ENCODE measurements at places on chromosomes 12 and 14. TPM values are rescaled to one million over a fixed set of nuclear protein-coding genes. Genes with fewer than 3 reads are reported as not detected.

FBLN5 gene
- total RNA-seq = 0.58 TPM

GRCh38 chr12:113940357-113941207 lies 25.5 kb downstream of the RBM19 start:
- no peak for DNase-seq

SIX6 gene
- total RNA-seq = not detected

GRCh38 chr14:33652566-33653307 lies 298.1 kb downstream of the EGLN3 start:
- no peak for DNase-seq

DNA sequence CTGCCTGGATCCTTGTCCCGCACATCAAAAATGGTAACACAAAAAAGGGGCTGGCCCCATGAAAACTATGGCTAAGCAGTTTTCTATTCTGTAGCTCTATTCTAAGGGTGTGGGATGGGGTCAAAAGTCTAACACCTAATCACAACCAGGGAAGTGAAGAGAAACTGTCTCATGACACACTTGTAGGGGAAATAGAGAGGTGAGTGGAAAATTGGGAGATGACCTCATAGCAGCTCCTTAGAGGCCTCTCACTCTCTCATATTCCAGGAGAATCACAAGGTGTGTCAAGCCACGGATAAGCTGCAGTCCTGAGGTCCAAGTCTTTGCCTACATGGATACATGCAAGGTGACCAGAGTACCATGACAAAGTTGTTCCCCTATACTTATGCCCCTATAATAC lies 10.7 kb downstream of the KLHL28 start:
- no peak for DNase-seq

DNA sequence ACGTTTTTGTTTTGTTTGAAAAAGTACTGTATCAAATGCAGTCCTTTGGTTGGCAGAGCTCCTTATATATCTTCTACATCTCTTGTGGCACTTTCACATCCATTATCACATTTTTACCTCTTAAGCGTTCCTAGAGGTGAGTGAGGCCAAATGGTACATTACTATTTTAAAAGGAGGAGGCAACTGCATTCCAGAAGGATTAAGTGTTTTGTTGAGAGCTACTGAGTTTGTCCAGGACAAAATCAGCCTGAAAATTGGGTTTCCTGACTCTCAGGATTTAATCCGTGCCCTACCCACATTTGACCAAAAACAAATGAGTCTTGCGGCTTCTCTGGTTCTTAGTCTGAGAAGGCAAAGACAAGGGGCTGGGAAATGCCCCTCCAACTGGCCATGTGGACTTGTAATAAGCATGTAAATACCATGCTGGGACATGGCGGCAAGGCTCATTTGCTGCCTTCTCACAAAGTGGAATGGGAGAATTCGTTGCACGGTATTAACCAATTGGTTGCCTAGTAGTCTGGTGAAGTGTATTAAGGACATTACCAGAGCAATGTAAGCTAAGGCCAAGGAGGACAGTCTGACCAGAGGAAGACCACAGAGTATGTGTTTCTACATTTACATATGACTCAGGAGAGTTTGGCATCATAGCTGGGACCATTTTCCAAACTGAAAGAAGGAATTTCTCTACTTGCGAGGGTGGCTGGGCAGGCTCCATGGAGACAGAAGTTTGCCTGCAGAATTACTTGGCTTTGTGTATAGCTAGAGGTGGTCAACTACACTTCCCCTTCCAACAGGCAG lies 175.8 kb upstream of the PLXNC1 start:
- DNase-seq = no peak

- peak; percentile 10 for DNase-seq
Measured at GRCh38 chr12:19397534-19397933, 41.8 kb upstream of the AEBP2 start.

GRCh38 chr14:96934638-96935330 lies 137.6 kb downstream of the VRK1 start:
- DNase-seq = no peak

GNB3 gene
- total RNA-seq = 1.8 TPM

YLPM1 gene
- total RNA-seq = 25.1 TPM

DNA sequence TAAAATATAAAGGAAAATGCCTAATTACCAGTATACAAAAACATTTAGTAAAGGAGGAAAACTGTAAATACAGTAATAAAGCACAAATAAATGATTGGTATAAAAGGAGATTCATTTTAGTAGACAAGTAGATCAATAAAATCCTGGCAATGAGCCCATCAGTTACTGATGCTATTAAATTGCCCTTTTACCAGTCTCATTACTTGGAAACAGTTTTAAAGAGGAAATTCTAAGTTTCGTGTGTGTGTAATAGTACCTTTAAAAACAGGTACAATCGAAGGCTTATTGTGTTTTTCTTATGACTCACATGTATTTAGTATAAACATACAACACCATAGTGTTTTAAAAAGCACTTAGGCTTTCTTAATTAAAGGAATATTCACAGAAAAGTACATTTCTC lies 46.4 kb upstream of the SYT10 start:
- DNase-seq = peak; percentile 67

FLVCR2 gene
- total RNA-seq = 1.8 TPM

DNA sequence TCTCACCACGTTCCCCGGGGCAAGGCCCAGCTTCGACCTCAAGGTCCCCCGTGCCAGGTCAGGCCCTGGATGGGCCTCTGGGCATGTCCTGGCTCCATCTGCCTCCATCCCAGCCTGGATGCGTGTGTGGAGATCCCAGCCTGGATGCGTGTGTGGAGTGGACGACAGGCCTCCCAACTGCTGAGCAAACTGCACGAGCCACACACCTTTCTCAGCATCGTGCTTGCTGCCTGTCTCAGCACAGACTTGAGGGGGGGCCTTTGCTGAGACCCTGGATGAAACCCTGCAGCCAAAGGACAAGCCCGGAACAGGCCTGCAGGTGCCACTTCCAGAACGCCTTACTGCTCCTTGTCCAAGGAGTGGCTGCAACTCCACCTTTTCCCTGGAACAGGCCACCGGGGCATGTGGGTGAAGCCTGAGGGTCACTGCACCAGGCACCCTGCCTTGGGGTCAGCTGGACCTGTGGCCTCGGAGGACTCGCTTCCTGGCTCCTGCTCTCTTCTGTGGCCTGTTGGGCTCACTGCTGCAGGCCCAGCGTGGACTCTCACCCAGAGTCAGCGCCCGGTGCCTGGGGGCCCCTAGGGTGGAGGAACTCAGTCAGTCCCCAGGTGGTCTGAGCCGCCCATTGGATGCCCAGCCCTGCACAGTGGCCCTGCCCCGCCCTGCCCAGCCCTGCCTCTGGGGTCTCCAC lies 176.0 kb downstream of the KIF26A start:
- DNase-seq = no peak

DNA sequence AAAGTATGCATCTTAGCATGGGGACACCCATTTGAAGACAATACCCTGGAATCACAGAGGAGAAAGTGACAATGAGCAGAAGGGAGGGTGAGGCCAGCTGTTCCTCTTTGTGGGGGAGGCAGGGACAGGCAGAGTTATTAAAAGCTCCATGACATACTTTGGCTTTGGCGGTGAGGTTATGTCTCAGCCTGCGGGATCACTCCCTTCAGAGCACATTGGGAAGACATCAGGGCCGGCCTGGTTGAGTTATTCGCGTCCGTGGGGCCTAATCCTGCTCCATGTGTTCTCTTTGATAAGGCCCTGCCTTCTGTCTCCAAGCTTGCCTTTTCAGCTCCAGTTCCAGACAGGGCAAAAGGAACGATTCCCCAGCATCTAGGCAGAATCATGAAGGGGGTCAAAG lies 98.8 kb upstream of the NTF3 start:
- no peak for DNase-seq

DNA sequence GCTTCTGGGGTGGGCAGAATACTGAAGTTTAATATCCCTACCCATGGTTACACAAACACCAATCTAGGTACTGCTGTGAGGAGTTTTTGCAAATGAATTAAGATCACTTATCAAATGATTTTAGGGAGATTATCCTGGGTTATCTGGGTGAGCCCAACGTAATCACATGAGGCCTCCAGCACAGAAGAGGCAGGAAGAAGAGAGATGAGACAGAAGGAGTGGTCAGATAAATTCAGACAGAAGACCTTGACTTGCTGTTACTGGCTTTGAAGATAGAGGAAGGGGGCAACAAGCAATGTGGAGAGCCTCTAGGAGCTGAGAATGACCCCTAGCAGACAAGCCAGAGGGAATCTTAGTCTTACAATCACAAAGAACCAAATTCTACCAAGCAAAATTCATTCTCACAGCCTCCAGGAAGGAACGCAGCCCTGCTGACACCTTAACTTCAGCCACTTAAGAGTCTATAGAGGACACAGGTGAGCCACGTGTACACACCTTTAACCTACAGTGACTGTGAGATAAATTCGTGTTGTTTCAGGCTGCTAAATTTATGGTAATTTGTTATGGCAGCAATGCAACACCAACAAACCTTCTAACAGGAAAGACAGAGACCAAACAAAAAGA lies 49.4 kb downstream of the FERMT2 start:
- no peak for DNase-seq

DNA sequence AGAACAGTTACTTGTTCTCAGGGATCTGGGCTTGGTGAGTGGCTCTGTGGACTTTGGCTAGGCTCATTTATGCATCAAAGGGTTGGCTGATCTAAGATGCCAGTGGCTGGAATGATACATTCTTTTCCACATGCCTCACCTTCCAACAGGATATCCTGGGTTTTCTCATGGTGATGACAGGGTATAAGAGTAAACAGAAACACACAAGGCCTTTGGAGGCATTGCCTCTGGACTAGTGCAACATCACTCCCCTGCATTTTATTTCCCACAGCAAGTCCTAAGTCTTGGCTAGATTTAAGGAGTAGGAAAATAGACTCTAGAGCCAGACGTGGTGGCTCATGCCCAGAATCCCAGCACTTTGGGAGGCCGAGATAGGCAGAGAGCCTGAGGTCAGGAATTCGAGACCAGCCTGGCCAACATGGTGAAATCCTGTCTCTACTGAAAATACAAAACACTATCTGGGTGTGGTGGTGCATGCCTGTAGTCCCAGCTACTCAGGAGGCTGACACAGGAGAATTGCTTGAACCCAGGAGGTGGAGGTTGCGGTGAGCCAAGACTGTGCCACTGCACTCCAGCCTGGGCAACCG lies 47.9 kb downstream of the RPH3A start:
- DNase-seq = peak; percentile 99

DBX2 gene
- not detected for total RNA-seq

B3GNT4 gene
- 4.0 TPM for total RNA-seq

LAG3 gene
- total RNA-seq = 0.40 TPM

GRCh38 chr14:102231476-102232347 lies 73.3 kb downstream of the MOK start:
- no peak for DNase-seq

RHOJ gene
- not detected for total RNA-seq

SDSL gene
- total RNA-seq = 19.9 TPM

DNA sequence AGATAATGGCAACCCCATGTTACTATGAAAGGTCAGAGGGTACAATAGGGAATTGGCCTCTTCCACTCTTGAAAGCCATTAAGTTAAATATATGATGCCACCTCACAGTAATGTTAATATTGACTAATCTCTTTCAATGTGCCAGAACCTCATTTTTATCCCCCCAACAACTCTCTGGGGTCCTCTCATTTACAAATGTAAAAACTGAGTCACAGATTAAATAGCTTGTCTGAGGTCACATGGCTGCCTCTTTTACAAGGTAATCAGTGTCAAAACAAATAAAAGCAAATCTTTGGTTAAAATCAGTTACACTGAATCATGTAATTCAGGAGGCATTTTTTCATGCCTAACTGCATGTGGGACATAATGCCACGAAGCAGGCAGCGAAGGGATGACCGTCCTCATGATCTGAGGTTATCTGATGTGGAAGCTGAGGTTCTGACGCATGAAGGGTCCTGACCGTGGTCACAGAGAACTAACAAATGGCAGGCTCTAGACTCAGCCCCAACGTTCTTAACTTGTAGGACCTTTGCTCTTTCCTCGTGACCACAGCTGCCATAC lies 78.5 kb downstream of the PTPN21 start:
- peak; percentile 45 for DNase-seq

TPH2 gene
- total RNA-seq = not detected

LRRK2 gene
- not detected for total RNA-seq

- no peak for DNase-seq
Measured at GRCh38 chr12:4450551-4451112, 5.0 kb upstream of the FGF6 start.

SCFD1 gene
- total RNA-seq = 72.3 TPM

RTL1 gene
- total RNA-seq = not detected

GRCh38 chr14:80751285-80751684 lies 190.3 kb downstream of the CEP128 start:
- DNase-seq = no peak

GRCh38 chr12:124687917-124688316 lies 120.5 kb upstream of the NCOR2 start:
- no peak for DNase-seq

TAS2R7 gene
- not detected for total RNA-seq

PNN gene
- total RNA-seq = 45.6 TPM

- no peak for DNase-seq
Measured at GRCh38 chr14:59374048-59374447, 91.1 kb downstream of the GPR135 start.

GRCh38 chr12:16266085-16266484 lies 11.4 kb downstream of the SLC15A5 start:
- DNase-seq = no peak

GRCh38 chr14:94561656-94562010 lies 391 bp downstream of the SERPINA4 start:
- DNase-seq = no peak

CFAP251 gene
- total RNA-seq = 3.2 TPM

NRIP2 gene
- not detected for total RNA-seq

KRT73 gene
- not detected for total RNA-seq

- no peak for DNase-seq
Measured at GRCh38 chr14:55610713-55611370, 30.8 kb downstream of the KTN1 start.

HOXC9 gene
- 1.5 TPM for total RNA-seq

- no peak for DNase-seq
Measured at GRCh38 chr14:60485057-60485597, 736 bp downstream of the C14orf39 start.

GDF3 gene
- total RNA-seq = not detected

- no peak for DNase-seq
Measured at GRCh38 chr14:63405715-63406114, 87.0 kb upstream of the GPHB5 start.

EIF2S3B gene
- total RNA-seq = 0.63 TPM

- no peak for DNase-seq
Measured at GRCh38 chr14:55239320-55239719, 31.9 kb upstream of the FBXO34 start.

GRCh38 chr12:10068644-10069043 lies 30.1 kb downstream of the CLEC1A start:
- DNase-seq = no peak

DNA sequence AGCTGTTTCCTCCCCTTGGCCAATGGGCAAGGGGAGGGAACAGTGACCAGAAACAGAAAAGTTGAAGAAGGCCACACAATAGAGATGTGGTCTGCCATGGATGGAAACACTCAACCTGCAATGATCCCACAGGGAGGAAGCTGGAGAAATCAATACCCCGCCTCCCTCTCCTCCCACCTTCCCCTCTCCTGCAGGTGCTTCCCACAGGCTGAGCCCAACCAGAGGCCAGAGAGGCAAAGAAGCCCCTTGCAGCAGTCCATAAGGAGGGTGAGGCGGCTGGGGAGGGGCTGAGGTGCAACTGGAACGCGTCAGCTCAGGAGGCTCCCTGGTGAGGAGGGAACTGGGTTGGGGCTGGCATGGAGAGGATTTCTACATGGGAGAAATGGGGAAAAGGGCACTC lies 84.0 kb downstream of the RNF34 start:
- no peak for DNase-seq

Data from PC-3 (cell line).